Anterior cingulate cortex (tissue), 58 donors: ENCODE measurements at places on chromosomes 1 and 21.

DNA sequence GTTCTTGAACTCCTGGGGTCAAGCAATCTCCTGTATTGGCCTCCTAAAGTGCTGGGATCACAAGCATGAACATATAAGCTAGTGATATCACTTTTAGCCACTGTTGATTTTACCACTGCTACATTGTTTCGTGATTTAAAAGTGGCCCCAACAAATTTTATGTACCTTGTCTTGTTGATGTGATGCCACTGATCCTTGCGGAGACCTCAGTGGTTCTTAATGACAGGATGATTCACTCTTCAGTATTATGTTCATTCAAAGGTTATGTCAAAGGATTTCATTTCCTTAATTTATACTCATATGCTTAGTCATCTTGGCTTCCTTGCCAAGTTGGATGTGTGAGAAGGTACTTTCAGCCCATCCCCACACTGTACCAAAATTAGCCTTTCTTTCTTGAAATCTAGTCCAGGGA lies 12.1 kb downstream of the PRKACB start:
- DNase-seq, result no peak

DNA sequence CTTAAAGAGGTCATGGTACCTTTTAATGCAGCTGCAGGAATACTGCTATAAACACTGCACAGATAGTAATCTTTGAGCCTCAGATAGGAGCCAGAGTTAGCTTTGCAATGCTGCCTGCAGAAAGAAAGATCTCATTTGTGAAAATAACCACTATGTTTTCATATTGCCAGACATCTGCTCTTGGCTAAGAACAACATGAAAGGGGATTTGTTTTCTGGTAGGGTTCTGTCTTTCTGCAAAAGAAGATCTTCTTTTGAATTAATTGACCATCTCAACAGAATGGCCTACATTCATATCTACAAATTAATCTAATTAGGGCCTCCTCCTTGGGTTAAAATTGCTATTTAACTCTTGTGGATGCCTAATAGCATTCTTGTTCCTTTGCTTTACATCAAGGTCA lies 177.6 kb upstream of the DPYD start:
- DNase-seq, result no peak

DNA sequence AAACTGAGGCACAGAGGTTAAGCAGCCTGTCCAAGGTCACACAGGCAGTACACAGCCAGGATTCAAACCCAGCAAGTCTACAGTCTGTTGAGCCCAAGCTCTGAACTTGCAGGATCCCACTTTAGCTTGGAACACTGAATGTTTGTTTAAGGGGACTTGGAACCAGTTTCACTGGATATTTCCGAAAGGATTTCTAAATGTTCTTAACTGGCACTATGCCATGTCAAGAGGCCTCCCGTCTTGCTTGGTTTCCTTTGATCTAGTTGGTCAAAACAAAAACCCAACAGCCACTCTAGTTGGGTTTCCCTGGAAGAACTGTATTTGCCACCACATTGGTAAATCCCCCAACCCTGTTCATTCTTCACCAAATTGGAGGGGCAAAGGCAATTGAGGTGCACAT lies 317.6 kb upstream of the KAZN start:
- DNase-seq, result no peak

GRCh38 chr1:224542783-224543440 lies 73.2 kb upstream of the CNIH3 start:
- DNase-seq, result no peak

GRCh38 chr1:171922999-171923398 lies 81.7 kb downstream of the DNM3 start:
- no peak for DNase-seq

GRCh38 chr1:39690794-39691382 lies 345 bp downstream of the HPCAL4 start:
- no peak for DNase-seq

- DNase-seq, result no peak
These were observed 90.1 kb downstream of the TNFSF18 start for GRCh38 chr1:172960454-172961208.

DNA sequence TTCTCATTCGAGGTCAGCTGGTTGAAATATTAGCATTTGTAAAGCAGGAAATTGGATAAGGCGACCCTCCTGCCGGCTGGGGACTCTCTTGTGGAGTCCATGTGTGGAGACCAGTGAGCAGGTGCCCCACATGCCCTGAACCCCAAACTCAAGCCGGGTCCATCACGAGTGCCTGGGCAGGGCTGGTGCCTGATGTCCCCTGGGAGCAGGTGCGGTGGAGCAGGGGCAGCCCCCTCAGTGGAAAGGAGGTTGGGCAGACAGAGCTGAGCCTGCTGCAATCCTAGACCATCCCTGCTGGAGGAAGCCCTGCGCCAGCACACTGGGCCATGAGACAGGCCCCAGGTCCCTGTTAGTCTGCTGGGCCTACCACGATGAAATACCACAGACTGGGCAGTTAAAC lies 395.6 kb downstream of the NPHP4 start:
- DNase-seq, result no peak

GRCh38 chr1:96698342-96698983 lies 23.1 kb upstream of the PTBP2 start:
- DNase-seq, result no peak

DNA sequence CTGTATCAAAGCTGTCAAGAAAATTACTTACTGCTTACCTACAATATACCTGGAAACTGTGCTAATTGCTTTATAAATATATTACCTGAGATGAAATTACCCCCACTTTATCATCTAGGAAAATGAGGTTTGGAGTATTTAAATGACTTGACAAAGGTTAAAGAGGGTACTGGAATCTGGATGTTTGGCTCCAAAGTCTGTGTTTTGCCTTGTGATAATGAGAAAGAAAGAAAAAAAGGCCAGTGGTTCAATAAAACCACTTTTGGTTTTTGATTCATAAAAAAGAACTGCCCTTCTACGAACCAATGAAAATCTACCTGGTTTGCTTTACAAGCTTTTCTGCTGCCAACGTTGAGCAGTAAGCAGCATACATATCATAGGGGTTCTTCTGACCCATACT lies 61.3 kb upstream of the MUTYH start:
- DNase-seq, result no peak

DNA sequence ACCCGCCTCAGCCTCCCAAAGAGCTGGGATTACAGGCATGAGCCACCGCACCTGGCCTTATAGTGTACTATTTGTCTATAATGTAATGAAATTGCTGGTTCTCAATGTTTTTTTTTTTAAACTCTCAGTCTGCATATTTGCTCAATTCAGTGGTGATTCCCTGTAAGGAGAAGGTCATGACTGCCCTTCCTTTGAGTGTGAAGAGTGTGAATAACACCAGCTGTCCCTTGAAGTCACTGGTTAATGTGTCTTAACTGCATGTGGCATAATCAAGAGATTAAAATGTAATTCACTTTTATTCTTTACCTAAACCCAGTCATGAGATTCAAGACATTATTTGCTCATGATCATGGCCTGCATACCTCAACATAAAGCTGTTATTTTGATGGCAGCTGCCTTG lies 30.5 kb downstream of the MTF2 start:
- no peak for DNase-seq

- no peak for DNase-seq
These were observed 9.6 kb downstream of the CLDN14 start for GRCh38 chr21:36470294-36470693.

- no peak for DNase-seq
These were observed 8.7 kb downstream of the PTCH2 start for GRCh38 chr1:44834328-44834727.

DNA sequence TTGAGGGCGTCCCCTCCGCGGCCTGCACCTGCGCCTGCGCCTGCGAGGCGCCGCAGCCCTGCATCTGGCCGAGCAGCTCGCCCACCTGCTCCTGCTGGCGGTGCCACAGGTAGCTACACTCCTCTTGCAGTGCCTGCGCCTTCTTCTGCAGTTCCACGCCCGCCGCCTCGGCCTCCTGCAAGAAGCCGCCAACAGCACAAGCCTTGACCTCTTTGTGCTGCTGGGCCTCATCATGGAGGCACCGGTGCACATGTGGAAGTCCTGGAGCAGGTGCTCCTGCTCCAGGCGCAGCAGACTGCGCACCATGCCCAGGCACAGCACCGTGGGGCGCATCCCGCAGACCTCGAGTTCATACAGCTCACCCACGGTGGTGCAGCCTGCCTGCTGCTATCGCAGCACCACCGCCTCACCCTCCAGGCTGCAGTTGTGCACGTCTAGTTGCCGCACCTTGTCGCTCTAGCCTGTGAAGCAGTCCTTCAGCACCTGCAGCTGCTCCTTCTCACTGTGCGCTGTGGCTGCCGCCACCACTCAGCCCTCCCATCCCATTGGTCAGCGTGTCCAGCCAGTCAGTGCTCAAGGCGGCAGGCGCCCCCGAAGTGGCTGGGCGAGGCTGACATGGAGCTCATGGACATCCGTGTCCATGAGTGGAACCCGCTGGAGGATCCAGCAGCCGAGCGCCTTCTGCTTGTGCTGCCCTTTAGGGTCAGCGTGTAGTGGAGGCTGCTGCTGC lies 12.2 kb upstream of the CD2 start:
- DNase-seq, result no peak

- no peak for DNase-seq
These were observed 2.5 kb upstream of the LEFTY1 start for GRCh38 chr1:225891229-225891972.

- no peak for DNase-seq
These were observed 102.4 kb downstream of the FAM78B start for GRCh38 chr1:166064313-166064926.

DNA sequence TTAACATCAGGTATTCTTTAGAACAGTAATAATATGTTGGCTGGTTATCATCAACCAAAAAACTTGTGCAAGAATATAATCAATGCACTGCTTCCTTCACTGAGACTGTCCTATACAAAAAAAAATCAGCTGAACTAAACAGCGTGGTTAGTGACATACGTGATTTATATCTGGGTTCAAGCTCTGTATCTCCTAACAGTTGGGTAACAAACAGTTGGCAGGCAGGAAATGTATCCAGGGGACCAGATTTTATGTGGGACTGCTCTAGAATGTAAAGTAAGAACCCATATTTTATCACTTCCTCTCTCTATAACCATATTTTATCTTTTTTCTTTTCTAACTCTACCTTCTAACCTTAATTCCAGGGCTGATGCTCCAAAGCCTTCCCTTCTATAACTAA lies 8.0 kb downstream of the ACBD6 start:
- no peak for DNase-seq

- DNase-seq, result peak; percentile 2
These were observed 72.2 kb downstream of the ATF6 start for GRCh38 chr1:161838362-161838761.

- no peak for DNase-seq
These were observed 555.4 kb downstream of the NPHP4 start for GRCh38 chr1:5436808-5437207.

DNA sequence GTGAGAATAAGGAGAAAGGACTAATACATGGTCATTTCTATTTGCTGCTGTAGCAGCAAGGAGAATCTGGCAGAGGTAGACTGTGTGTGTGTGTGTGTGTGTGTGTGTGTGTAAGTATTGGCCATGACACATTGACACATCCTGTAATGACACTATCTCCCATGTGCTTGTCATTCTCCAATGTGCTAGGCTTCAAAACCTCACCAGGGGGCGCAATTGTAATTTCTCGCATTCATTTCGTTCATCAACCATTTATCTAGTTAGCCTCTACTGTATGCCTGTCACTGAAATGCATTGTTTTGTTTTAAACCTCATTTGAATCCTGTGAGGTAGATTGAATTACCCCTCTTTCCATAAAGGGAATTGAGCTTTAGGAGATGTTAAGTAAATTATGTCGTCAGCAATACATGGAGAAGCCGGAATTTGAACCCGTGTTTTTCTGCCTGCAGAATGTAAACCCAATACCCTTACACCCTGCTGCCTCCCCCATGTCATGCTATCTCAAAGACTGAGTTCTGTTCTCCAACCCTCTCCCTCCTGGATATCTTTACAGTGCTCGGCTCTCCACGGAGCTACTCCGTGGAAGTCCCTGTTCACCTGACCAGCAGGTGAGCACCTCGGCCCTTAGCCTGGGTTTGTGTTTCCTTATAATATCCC lies 100.8 kb downstream of the UCK2 start:
- peak; percentile 24 for DNase-seq
